ENCODE measurements at places on chromosomes 4 and X.

- no peak for DNase-seq
Measured at GRCh38 chr4:100688368-100688767, 170.5 kb upstream of the EMCN start.

DNA sequence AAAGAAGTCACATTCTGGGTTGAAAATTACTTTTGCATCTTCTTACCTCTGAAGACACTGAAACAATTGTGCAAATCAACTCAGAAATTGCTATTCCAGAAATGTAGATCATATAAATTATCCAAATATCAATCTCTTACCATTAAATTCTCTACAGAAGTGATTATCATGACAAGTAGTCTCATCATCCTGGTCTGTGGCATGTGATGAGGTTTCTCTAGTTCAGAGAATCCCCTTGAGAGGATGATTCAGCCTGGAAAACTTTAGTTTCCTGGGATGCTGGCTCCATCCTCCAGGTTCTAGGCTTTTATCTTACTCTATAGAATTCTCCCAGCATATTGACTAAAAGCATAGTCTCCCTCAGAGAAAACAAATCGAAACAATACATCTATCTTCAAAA lies 76.2 kb upstream of the S100G start:
- DNase-seq, result peak; percentile 8

- no peak for DNase-seq
Measured at GRCh38 chrX:44440006-44440405, 96.5 kb upstream of the EFHC2 start.

GRCh38 chr4:3786196-3786869 lies 20.1 kb downstream of the ADRA2C start:
- no peak for DNase-seq
